Right atrium auricular region (tissue), 2 donors: ENCODE measurements at places on chromosomes 6 and 20. TPM values are rescaled to one million over a fixed set of nuclear protein-coding genes. Genes with fewer than 3 reads are reported as not detected.

The PEX3 gene
- total RNA-seq: 14.9 TPM

The ERVFRD-1 gene
- total RNA-seq: not detected

The LINC00237 gene
- total RNA-seq: not detected

DNA sequence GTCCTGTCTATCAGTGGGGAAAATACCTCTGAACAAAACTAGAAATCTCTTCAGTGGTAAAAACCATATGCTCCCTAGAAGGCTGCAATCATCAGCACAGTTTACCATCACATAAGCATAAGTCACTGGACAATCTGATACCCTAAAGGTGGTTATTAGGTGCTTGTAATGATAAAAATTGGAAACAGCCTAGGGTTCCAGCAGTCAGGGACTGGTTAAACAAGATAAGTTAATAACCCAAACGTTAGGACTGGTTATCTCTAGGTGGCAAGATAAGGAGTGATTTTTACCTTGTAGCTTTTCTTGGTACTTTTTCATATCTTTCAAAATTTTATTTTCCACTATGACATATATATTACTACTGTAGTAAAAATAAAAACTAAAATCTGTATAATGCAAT is 11.0 kb downstream of the ECI2 start:
- no peak overlapping the region for H3K27ac ChIP-seq
- no peak overlapping the region for H3K4me3 ChIP-seq
- H3K36me3 ChIP-seq: peaks cover 94% of the 10 kb centered on the region
- DNase-seq: no peak
- H3K4me1 ChIP-seq: no peaks in the 10 kb centered on the region

GRCh38 chr6:17250237-17250636 is 30.9 kb upstream of the RBM24 start:
- no peaks in the 10 kb centered on the region for H3K27me3 ChIP-seq
- no peak overlapping the region for H3K27ac ChIP-seq
- no peak overlapping the region for H3K4me3 ChIP-seq
- H3K4me1 ChIP-seq: no peaks in the 10 kb centered on the region
- DNase-seq: no peak

DNA sequence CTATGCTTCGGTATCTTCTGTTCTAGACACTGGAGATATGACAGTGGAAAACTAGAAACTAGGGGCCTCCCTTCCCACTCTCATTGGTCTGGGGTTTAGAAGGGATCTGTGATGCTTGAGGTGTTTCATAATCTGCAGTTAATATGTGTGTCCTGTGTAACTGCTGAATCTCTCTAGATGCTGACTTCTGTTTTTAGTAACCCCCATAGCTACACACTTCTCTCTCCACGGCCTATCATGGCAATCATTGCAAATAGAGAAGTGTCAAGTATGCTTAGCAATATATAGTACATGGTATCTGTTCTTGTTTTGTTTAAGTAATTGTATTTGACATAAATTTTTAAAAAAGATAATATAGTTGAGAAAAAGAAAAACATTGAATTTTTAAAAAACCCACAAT is 394.6 kb upstream of the MMS22L start:
- DNase-seq: no peak
- H3K4me3 ChIP-seq: no peak overlapping the region
- H3K36me3 ChIP-seq: no peaks in the 10 kb centered on the region

The PGC gene
- not detected for total RNA-seq

GRCh38 chr6:113651920-113652319 is 205.2 kb upstream of the MARCKS start:
- H3K4me1 ChIP-seq: no peaks in the 10 kb centered on the region
- no peak for DNase-seq
- H3K36me3 ChIP-seq: no peaks in the 10 kb centered on the region
- no peak overlapping the region for H3K4me3 ChIP-seq
- no peak overlapping the region for H3K27ac ChIP-seq

DNA sequence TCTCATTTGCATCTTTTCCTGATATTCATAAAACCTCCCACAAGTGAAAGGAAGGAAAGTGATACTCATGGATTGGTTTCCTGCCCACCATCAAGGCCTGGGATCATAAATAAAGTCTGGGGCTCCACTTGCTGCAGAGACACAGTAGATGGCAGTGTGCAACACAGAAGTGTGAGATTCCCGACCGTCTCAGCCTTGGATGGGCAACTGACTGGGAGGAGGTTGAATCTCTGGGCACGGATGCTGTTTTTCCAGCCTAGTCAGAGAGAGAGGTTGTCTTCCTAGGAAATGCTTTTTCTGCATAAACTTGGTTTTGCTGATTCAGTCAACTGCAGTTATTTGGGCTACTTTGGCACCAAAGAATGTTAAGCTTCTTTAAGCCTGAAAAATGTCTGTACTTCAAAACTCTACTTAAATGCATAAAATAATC is 9.9 kb upstream of the RFPL4B start:
- peak; percentile 75 for DNase-seq
- no peak overlapping the region for H3K27ac ChIP-seq
- H3K4me3 ChIP-seq: no peak overlapping the region
- no peaks in the 10 kb centered on the region for H3K36me3 ChIP-seq

GRCh38 chr6:82030761-82031503 is 216.6 kb downstream of the IBTK start:
- H3K27me3 ChIP-seq: no peaks in the 10 kb centered on the region
- peak overlapping the region; percentile 16 for H3K27ac ChIP-seq
- H3K4me1 ChIP-seq: no peaks in the 10 kb centered on the region
- H3K4me3 ChIP-seq: no peak overlapping the region

The KHDC1 gene
- 1.8 TPM for total RNA-seq

GRCh38 chr6:43242908-43243663 is at the start of gene TTBK1:
Gene TTBK1 (plus strand): TSS chr6:43243481. CDS start chr6:43246661, 3,180 bp downstream.
- H3K4me1 ChIP-seq: no peaks in the 10 kb centered on the region
- no peaks in the 10 kb centered on the region for H3K36me3 ChIP-seq
- DNase-seq: no peak
- peaks cover 7% of the 10 kb centered on the region for H3K27me3 ChIP-seq
- no peak within 1 kb of the TSS for H3K4me3 ChIP-seq
- H3K27ac ChIP-seq: no peak within 1 kb of the TSS

- H3K27ac ChIP-seq: peak overlapping the region; percentile 75
- no peaks in the 10 kb centered on the region for H3K36me3 ChIP-seq
- DNase-seq: peak; percentile 89
- peak overlapping the region; percentile 26 for H3K4me3 ChIP-seq
These were observed 148.5 kb downstream of the LY86 start for GRCh38 chr6:6736791-6737654.

The PLAGL1 gene
- 8.5 TPM for total RNA-seq

DNA sequence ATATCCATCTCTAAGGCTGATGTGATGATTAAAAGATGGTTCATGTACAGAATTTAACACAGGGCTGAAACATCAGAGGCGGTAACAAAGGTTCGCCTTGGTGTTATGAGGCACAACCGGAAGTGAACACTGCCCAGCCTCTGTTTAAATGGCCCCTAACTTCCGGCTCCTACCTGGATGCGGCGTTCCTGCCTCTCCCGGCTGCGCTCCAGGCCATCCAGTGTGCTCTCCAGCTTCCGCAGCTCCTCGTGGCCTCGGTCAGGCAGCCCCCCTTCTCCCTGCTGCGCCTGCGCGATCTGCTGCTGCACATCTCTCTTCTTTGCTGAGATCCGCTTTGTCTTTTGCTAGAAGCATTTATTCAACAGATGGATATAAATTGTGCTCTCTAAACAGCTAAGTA is 195.3 kb downstream of the SYNE1 start:
- H3K4me3 ChIP-seq: no peak overlapping the region
- no peak overlapping the region for H3K27ac ChIP-seq
- no peaks in the 10 kb centered on the region for H3K36me3 ChIP-seq
- H3K4me1 ChIP-seq: no peaks in the 10 kb centered on the region

The ZC2HC1B gene
- total RNA-seq: not detected

The EFHC1 gene
- 4.1 TPM for total RNA-seq

GRCh38 chr6:168562576-168563151 is 121.7 kb downstream of the SMOC2 start:
- H3K4me3 ChIP-seq: no peak overlapping the region
- no peak for DNase-seq
- no peaks in the 10 kb centered on the region for H3K27me3 ChIP-seq
- no peaks in the 10 kb centered on the region for H3K36me3 ChIP-seq

GRCh38 chr6:72864236-72864635 is 242.4 kb downstream of the KCNQ5 start:
- H3K4me3 ChIP-seq: no peak overlapping the region
- H3K4me1 ChIP-seq: peaks cover 20% of the 10 kb centered on the region
- H3K27me3 ChIP-seq: no peaks in the 10 kb centered on the region
- H3K36me3 ChIP-seq: no peaks in the 10 kb centered on the region
- no peak overlapping the region for H3K27ac ChIP-seq

- H3K4me1 ChIP-seq: no peaks in the 10 kb centered on the region
- H3K27ac ChIP-seq: peak overlapping the region; percentile 60
- H3K36me3 ChIP-seq: no peaks in the 10 kb centered on the region
- H3K27me3 ChIP-seq: no peaks in the 10 kb centered on the region
These were observed 28.8 kb downstream of the PDE7B start for GRCh38 chr6:135880066-135880972.

The TOX2 gene
- total RNA-seq: 0.63 TPM

- H3K36me3 ChIP-seq: no peaks in the 10 kb centered on the region
- no peaks in the 10 kb centered on the region for H3K27me3 ChIP-seq
- H3K4me1 ChIP-seq: no peaks in the 10 kb centered on the region
- DNase-seq: no peak
- no peak overlapping the region for H3K27ac ChIP-seq
- no peak overlapping the region for H3K4me3 ChIP-seq
These were observed 164.4 kb upstream of the PRDM1 start for GRCh38 chr6:105921781-105922180.

- peak overlapping the region; percentile 97 for H3K27ac ChIP-seq
- no peaks in the 10 kb centered on the region for H3K27me3 ChIP-seq
These were observed 93.3 kb downstream of the SESN1 start for GRCh38 chr6:109001291-109001894.

GRCh38 chr6:135310291-135310690 is 129.2 kb downstream of the MYB start:
- no peak overlapping the region for H3K27ac ChIP-seq
- H3K4me1 ChIP-seq: peaks cover 5% of the 10 kb centered on the region
- no peaks in the 10 kb centered on the region for H3K36me3 ChIP-seq
- H3K27me3 ChIP-seq: no peaks in the 10 kb centered on the region
- no peak for DNase-seq
- H3K4me3 ChIP-seq: no peak overlapping the region

GRCh38 chr20:31717478-31718201 is 5.0 kb downstream of the BCL2L1 start:
- H3K4me1 ChIP-seq: no peaks in the 10 kb centered on the region
- no peak for DNase-seq
- peak overlapping the region; percentile 98 for H3K27ac ChIP-seq
- no peaks in the 10 kb centered on the region for H3K27me3 ChIP-seq

- peaks cover 21% of the 10 kb centered on the region for H3K4me1 ChIP-seq
- H3K27ac ChIP-seq: peak overlapping the region; percentile 38
- H3K27me3 ChIP-seq: no peaks in the 10 kb centered on the region
These were observed 54.4 kb upstream of the CCDC28A start for GRCh38 chr6:138719011-138719635.

GRCh38 chr6:63634630-63635029 is 972 bp upstream of the PHF3 start:
- H3K4me1 ChIP-seq: no peaks in the 10 kb centered on the region
- no peaks in the 10 kb centered on the region for H3K27me3 ChIP-seq
- H3K36me3 ChIP-seq: no peaks in the 10 kb centered on the region
- H3K4me3 ChIP-seq: no peak overlapping the region

- H3K4me1 ChIP-seq: peaks cover 16% of the 10 kb centered on the region
- no peak overlapping the region for H3K27ac ChIP-seq
- DNase-seq: no peak
- no peaks in the 10 kb centered on the region for H3K36me3 ChIP-seq
- no peak overlapping the region for H3K4me3 ChIP-seq
- H3K27me3 ChIP-seq: no peaks in the 10 kb centered on the region
These were observed 4.1 kb downstream of the MTRES1 start for GRCh38 chr6:107032051-107032450.

GRCh38 chr6:67630146-67630545 is 1004.9 kb upstream of the ADGRB3 start:
- no peak overlapping the region for H3K4me3 ChIP-seq
- H3K27ac ChIP-seq: no peak overlapping the region
- H3K4me1 ChIP-seq: no peaks in the 10 kb centered on the region
- no peaks in the 10 kb centered on the region for H3K27me3 ChIP-seq

DNA sequence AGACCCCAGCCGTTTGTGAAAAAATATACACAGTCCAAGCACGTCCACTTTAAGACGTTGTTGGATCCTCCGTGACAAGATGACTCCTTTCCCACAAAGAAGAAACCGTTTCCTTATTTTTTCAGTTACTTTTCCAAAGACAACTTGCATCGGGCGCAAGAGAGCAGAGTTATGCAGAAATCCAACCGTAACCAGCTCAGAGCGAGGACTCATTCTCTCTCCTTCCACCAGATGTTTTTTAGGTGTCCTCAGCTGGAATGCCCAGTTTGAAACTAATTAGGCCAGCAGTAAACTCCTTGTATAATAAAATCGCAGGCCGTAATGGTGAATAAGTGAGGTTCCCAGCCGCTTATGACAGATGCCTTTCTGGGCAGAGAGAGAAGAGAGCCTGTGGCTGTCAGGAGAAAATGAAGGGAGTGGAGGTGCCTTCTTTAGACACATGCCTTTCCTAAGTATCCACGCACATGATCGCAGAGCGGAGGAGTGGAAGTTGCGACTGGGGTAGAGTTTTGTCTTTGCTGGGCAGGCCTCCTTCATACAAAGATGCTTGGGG is 2.8 kb downstream of the EYA2 start:
- no peaks in the 10 kb centered on the region for H3K4me1 ChIP-seq
- H3K4me3 ChIP-seq: no peak overlapping the region
- H3K27ac ChIP-seq: no peak overlapping the region
- H3K36me3 ChIP-seq: no peaks in the 10 kb centered on the region
- no peak for DNase-seq

- DNase-seq: no peak
- H3K27ac ChIP-seq: no peak overlapping the region
- H3K36me3 ChIP-seq: no peaks in the 10 kb centered on the region
- no peaks in the 10 kb centered on the region for H3K27me3 ChIP-seq
These were observed 4.8 kb upstream of the MRPS10 start for GRCh38 chr6:42222448-42222847.

DNA sequence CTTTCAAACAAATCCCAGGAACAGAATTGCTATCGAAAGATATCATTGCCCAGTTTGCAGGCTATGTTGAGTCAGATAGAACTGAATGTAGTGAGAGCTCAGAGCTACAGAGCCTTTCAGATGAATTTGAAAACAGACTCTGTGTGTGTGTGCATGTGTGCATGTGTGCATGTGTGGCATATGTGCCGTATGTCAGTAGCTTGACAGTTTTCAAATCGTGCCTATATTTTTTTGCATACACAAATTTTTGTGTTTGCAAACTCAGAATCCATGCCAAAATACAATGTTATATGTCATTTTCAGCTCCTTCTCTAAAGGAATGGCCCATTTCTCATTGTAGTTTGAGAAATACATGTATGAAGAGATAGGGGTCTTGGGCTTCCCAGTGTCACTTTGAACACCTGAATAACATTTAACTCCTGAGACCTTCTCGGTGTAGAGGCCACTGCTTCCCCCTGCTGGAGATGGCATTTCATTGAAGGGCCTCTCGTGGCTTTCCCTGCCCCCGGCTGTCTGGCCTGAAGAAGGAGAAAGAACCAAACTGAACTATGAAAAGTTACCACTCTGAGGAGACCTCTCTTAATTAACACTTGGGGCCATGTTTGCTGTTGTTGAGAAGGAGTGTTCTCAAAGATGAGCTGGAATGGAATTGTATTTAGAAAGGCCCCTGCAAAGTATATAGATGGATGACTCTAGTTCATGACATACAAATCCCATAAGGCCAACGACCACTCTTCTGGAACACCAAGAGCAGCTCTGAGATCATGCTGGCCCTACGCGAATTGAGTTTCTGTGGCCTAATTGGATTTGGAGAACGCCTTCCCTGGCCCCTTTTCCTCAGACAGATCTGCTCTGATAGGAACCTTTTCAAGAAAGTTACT is 58.7 kb downstream of the VAPB start:
- no peaks in the 10 kb centered on the region for H3K27me3 ChIP-seq
- DNase-seq: no peak
- H3K36me3 ChIP-seq: peaks cover 32% of the 10 kb centered on the region
- H3K4me3 ChIP-seq: no peak overlapping the region
- H3K4me1 ChIP-seq: no peaks in the 10 kb centered on the region
